ENCODE measurements at places on chromosomes 7 and 10.

DNA sequence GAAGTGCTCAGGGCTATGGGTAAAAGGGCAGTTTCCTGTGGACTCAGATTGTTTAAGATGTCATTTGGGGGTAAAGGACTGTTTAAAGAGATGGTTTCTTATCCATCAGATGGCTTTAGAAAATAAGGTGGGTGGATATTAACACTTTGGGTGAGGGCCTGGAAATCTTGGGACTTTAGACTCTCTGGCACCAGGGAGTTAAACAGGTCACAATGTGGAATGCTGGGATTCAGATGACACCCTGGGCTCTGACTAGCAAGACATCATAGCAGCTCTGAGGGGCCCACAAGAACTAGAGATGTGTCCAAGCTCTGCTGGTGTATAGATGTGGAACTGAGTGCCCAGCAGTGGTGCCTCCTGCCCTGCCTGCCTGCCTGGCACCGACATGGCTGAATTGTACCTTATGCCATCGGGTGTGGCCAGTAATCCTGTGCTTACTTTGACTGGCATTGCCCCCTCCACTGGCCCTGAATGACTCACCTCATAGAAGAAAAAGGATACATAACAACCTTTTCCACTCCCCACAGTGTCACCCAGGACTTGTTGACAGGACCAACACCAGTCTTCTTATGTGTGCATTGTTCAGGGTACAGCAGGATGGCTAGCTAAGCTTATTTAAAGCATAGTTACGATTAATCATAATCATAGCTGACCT is 100.0 kb upstream of the PRR15 start:
- DNase-seq: no peak

GRCh38 chr7:27575613-27576012 is 87.1 kb downstream of the HIBADH start:
- peak; percentile 5 for DNase-seq

DNA sequence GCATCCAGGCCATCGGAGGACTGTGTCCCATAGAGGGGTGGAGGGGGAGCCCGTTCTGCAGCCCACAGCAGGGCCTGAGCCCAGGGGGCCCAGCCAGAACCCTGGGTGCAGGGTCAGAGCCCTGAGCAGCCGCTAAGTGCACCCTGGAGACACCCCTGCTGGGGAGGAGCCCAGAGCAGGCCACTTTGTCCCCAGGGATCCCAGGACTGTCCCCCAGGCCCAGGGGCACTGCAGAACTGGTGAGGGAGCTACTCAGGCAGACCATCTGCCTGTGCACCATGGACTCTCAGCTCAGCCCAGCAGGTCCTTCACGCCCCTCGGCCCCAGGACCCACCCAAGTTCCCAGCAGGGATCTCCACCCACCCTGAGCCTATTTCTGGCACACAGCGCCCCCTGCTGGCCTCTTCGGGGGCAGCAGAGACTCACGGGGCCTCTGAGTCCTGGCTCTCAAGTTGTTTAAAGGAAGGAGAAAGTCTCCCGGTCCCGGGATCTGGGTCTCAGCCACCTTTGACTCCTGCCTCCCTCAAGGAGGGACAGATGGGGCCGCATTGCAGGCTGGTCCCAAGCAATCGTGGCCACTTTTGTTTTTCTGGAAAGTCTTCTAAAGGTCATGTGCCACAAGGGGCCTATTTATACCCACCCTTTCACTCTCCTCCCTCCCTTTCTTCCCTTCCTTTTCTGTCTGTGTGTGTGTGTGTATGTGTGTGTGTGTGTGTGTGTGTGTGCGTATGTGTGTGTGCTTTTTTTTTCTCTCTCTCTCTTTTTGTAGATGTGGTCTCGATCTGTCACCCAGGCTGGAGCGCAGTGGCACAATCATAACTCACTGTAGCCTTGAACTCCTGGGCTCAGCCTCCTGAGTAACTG is 90.3 kb downstream of the MYL10 start:
- peak; percentile 73 for DNase-seq

DNA sequence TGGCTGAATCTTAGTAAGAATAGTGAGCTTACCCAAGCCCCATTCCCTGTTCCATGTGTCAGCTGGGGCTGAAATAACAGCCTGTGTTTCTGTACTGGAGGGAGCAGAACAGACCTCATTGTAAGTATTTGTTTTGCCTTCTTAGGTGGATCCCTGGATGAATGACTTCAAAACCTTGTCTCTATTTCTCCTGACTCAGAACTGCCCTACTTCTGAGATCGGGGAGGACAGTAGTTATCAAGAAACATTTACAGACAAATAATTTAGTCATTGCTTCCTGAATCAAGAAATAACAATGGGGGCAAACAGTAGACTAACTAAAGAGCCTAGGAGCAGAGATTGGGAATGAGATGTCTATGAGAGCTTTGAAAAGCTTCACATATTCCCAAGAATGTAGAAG is 58.8 kb downstream of the TPST1 start:
- DNase-seq: no peak

GRCh38 chr7:46139079-46139478 is 218.0 kb upstream of the IGFBP3 start:
- no peak for DNase-seq

GRCh38 chr7:37150180-37150579 is 298.5 kb downstream of the ELMO1 start:
- no peak for DNase-seq

DNA sequence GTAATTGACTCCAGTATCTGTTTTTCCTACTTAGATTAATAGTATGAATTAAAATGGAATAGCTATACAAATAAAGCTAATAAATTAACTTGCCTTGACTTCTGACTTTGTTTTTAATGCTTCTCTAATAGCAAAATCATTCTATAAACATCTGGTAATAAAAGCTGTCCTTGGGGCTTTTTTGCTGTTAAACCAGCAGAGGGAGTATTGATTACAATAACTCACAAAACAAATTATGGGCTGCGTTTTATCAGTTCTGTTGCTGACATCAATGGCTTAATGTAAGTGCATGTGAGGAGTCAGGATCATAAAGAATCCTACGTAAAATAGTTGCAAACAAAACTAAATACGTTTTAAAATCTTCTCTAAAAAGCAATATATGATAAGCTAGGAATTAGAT is 667.8 kb downstream of the PCDH15 start:
- DNase-seq: no peak

DNA sequence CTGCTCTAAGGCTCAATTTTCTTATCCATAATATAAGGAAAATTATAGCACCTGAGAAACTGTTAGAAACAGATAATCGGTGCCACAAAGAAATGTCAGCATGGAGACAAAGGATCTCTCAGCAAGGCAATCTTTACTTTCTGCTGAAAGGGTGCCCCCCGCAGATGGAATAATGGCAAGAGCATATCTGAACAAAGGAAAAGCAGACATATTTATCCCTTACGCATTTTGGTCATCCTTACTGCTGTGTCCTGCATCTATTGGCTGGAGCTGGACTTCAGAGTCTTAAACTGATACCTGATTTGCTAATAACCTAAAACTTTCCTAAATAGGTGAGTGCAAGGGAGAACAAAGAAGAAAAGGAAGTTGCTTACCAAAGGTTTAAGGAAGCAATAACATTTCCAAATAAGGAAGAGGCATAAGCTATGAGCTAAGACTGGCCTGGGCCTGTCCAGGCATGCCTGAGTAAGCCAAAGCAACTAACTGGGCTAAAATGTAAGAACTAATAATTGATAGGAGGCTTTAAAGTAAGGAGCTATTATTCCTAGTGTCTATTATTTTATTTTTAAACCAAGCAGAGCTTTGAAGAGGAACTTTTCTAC is 39.6 kb upstream of the ELMO1 start:
- DNase-seq: no peak

DNA sequence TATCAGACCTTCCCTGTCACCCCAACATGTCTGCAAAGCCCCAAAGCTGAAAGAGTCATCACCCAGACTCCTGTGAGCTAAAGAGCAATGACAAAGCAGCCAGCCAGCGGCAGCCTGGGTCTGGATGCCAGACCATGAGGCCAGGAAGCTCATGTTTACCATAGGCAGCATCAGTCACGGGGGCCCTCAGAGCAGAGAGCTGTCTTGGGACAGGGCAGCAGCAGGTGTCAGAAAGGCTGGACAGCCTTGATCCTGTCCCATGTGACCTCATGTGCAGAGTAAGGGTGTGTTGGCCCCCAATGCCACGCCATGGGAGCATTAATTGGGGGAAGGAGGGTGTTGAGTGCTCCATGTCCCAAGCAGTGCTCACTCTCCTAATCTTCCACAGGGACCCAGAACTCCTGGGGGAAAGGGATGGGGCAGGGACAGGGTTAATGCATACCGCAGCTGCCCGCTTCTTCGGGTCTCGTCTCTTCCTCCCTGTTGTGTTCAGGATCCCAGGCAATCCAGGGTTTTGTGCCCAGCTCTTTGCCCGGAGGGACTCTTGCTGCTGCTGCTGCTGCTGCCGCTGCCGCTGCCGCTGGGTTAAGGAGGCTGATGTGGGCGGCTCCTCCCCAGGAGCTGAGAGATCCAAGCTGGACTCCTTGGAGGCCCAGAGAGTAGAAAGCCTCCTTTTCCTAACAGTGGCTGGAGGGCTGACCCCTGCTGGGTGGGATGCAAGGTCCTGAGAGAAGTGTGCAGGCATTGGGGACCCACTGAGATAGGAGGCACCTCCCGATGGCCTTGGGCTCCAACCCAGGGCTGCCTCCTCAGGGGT is 7.1 kb downstream of the CCDC201 start:
- DNase-seq: no peak

DNA sequence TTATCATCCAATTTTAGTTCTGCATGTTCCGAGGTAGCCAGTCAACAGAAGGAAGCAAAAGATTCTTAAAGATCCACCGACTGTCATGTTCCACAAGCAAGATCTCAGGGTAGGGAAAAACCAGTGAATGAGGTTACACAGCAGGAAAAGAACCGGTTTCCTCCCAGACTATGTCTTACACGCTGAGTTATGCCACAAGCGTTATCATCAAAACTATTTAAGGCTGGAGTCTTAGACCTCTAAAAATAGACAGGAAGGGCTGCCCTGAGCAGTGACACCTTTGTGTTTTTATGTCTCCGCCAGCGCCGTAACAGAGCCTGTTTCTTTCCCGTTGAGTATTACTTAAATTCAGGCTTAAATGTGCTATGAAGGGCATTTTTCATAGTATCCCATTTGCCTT is 48.3 kb downstream of the PROSER2 start:
- DNase-seq: no peak

GRCh38 chr7:147803606-147804005 is 787.0 kb upstream of the C7orf33 start:
- peak; percentile 23 for DNase-seq

GRCh38 chr7:15561835-15562234 is at the start of gene AGMO:
Gene AGMO, minus strand, starts transcription at chr7:15562015.
- DNase-seq: no peak

DNA sequence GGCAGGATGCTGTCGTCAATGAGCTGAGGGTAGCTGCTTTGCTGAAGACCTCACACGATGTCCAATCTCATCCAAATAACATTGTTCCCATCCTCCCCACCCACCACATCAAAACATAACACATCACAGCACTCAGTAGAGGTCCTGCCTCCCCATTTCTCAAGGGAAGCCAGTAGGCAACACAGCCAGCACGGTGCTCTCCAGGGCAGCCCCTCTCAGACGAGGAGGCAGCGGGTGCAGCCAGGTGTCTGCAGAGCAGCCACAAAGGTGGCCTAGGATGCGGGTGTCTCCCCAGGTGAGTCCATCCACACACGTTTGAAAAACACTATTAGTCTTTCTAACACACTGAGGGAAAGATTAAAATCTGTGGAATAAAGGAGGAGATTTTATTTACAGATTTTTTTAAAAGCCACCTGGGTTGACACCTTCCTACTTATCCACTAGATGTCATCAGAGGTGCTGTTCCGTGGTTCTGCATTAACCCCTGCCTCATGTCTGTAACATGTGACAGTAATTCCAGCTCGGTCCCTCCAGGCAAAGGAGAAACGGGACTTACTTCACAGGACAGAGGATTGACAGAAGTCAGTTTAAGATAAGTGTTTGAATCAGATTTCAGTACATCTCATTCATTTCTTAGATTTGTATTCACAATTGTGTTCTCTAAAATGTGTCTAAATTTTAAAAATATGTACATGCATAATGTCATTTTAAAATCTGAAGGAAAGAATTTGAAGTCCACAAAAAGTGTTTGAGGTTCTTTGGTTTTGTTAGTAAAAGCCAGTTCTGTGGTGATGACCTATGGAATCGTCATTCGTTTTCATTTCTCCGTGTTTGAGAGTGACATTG is 68.0 kb downstream of the LANCL2 start:
- peak; percentile 40 for DNase-seq

- DNase-seq: no peak
Measured at GRCh38 chr7:27611059-27611458, 51.6 kb downstream of the HIBADH start.

DNA sequence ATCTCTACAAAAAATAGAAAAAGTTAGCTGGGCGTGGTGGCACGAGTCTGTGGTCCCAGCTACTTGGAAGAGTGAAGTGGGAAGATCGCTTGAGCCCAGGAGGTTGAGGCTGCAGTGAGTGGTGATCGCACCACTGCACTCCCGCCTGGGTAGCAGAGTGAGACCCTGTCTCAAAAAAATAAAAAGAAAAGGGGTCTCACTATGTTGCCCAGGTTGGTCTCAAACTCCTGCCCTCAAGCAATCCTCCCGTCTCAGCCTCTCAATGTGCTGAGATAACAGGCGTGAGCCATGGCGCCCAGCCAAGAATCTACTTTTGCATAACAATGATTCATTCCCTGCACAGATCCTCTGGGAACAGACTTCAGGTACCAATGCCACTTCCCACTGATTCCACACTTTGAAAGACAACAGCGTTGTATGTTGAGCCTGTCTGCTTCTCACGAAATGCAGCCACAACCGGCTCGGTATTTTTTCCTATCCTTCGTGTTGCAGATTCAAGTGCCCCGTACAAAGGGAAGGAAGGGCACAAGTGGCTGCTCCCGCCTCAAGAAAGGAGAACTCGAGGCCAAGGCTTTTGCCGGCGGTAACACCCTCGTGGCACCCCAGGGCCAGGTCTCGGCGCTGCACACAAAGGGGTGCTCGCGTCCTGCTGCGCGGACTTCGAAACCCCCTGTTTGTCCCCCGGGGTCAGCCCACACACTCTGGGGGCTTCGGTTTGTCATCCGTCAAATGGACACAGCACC is 745 bp downstream of the DAGLB start:
- DNase-seq: peak; percentile 76

DNA sequence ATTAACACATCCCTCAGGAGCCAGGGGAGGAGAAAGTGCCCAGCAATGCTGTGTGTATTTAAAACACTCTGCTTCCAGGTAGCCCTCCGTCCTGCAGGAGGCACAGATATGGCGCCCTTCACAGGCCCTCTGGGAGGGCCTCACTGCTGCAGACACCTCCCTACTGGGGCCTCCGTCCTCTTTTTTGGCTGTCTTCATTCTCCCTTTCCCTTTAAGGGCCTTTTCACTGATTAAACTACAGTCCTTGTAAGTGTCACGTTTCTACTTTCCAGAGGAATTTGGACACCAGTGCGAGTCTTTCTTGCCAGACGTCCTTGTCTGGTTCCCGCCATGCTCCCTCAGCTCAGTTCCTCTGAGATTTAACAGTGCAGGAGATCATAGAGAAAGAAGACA is 39.7 kb upstream of the MKRN1 start:
- DNase-seq: no peak

- no peak for DNase-seq
Measured at GRCh38 chr7:99617192-99617781, 541 bp downstream of the ZSCAN25 start.

GRCh38 chr7:69773535-69774225 is 175.4 kb downstream of the AUTS2 start:
- DNase-seq: no peak
